Stimulated activated CD8-positive, alpha-beta memory T cell treated with anti-CD3 and anti-CD28 coated beads, Interleukin-15, amount 100 ng/mL, for 4 hours (primary cell): ENCODE measurements at places on chromosomes 5 and 9.

- DNase-seq: no peak
Measured at GRCh38 chr5:179762781-179763176, 30.2 kb downstream of the MAML1 start.

- no peak for DNase-seq
Measured at GRCh38 chr5:153496835-153497234, 6.4 kb downstream of the GRIA1 start.

- DNase-seq: no peak
Measured at GRCh38 chr5:84752780-84753179, 368.1 kb upstream of the EDIL3 start.

- no peak for DNase-seq
Measured at GRCh38 chr9:124210697-124211096, 47.1 kb upstream of the NEK6 start.

- DNase-seq: no peak
Measured at GRCh38 chr5:54360925-54361662, 50.7 kb upstream of the ARL15 start.

DNA sequence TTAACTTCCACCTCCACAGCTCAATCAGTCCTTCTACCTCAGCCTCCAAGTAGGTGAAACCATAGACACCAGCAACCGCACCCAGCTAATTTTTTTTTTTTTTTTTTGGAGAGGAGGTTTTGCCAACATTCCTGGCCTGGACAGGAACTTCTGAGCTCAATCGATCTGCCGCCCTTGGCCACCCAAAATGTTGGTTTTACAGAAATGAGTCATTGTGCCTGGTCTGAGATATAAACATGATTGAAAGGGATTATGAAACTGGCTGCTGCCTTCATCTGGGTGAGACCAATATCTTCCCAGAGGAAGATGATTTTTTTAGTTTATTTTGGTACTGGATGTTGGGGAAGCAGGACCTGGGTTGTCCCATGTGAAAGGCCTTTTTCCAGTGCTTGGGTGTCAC lies 9.2 kb downstream of the TAF11L12 start:
- no peak for DNase-seq

GRCh38 chr5:43581398-43581797 lies 21.6 kb upstream of the NNT start:
- DNase-seq: no peak

GRCh38 chr9:134413890-134414623 lies 87.8 kb downstream of the RXRA start:
- no peak for DNase-seq

DNA sequence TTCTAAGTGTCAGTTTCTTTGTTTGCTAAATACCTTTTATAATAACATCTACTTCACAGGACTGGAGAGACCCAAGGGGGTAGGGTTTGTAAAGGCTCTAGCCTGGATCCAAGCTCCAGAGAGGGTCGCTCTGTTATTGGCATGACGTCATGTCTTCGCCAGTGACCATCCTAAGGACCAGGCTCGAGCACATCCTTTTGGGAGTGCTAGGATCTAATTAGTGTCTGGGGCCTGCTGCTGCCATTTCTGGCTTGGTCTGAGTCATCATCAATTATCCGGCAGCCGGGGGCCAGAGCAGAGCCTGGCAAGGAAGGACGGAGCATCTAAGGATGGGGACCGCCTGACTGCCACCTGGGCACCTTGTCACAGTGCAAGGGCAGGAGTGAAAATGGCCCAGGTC lies 153.0 kb downstream of the NSG2 start:
- DNase-seq: no peak

DNA sequence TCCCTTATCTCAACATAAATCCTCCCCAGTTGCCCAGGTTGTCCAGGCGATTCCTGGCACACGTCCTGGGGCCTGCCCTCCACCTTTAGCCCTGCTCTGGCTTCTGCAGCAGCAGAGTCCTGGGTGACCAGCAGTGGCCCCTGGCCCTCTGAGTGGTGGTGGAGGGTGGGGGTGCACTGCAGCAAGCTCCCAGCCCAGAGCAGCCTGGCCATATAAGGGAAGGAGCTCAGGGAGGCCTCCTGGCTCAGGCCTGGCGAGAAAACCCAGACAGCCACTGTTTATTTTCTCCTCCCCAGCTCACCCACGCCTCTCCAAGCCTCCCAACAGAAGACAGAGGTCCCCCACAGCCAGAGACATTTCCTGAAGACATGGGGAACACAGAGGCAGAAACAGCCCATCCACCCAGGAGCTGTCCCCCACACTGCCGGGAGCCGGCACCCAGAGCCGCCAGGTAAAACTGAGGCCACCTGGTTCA lies 44.7 kb upstream of the IL17B start:
- no peak for DNase-seq

- DNase-seq: no peak
Measured at GRCh38 chr5:132765311-132766019, 11.6 kb downstream of the SEPTIN8 start.

DNA sequence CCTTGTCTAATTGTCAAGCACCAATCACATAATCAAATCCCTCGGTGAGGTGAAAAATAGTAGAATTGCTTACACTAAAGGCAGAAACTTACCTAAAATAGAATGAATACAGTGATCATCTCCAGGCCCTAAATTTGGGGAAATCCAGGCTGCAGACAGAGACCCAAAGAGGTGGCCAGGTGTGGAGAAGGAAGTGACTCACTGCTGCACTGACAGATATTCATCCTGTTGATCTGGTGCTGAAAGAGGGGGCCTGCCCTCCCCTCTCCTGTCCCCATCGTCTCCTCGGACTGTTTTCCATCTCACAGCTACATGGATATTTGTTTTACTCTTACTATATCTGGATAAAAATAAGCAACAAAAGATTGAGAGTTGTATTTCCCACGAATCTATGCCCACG lies 15.9 kb downstream of the OR2Y1 start:
- DNase-seq: no peak

GRCh38 chr5:1507457-1507856 lies 16.3 kb downstream of the LPCAT1 start:
- DNase-seq: no peak
